ENCODE measurements at places on chromosomes 12 and 14.

DNA sequence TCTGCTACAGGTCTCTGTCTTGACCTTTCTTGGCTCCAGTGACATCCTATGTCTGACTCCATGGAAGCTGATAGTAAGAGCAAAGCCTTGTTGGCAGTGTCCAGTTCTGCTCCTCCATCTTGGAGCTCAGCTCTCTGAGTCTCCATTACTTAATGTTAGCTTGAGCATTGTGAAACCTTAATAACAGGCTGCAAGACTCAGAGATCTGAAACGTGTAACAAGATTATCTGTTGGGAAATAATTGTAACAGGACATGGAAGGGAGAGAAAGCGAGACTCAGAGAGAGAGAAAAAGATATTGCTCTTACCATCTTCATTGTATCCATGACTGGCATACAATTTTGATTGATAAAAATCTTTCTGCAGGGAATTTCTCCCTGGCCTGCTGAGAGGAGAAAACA, 1365.7 kb downstream of the AACS start:
- no peak for DNase-seq

- no peak for DNase-seq
Observed at GRCh38 chr12:106109168-106109910, 29.4 kb downstream of the NUAK1 start.

DNA sequence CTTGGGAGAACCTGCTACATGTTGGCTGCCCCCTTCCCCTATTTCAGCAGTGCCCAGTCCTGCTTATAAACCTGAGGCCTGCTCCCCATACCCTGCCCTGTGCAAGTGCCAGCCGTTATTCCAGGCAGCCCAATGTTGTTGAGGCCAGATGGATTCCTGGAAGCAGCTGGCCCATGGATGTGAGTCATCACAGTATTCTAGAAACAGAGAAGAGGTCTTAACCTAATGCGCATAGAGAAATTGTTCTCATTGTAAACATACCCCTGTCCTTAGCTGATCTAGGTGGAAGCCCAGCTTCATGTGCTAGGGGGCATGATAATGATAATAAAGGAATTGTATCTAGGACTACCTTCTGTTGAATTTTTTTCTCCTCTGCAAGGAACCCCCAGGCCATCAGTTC, 69.7 kb downstream of the TSPAN11 start:
- no peak for DNase-seq

DNA sequence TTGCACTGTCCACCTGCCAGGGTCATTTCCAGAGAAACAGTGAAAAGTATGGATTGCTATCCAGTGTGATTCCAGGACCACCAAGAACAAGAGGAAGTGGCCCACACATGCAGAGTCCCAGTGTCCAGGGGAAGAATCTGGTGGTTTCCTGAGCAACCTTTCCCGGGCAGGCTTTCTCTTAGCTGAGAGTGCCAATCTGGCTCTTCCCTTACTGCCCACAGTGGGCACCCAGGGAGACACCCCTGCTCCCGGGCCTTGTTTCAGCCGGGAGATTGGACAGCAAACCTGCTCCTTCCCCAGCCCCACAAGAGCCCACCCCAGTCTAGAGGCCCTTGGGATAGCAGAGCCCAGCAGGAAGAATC, 62.1 kb downstream of the VWF start:
- no peak for DNase-seq

DNA sequence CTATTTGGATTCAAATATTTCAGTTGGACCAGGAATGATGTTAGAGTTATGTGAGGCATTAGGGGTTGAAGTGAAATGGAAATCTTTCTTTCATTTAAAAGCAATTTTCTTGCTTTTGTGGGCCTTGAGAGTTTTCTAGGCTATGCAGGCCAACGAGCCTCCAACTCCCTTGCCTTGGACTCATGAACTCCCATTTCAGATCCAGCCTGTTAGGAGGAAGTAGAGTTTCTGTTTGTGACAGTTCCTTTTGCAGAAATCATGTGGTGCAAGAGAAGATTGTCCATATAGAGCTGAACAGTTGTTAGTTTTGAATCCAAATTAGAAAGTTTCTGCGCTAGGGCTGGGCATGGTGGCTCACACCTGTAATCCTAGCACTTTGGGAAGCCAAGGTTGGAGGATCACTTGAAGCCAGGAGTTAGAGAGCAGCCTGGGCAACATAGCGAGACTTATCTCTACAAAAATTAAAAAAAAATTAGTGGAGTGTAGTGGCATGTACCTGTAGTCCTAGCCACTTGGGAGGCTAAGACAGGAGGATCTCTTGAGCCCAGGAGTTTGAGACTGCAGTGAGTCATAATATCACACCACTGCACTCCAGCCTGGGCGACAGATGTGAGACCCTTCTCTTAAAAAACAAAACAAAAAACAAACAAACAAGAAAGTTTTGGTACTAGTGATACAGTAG, 47.3 kb upstream of the MED13L start:
- DNase-seq: no peak

GRCh38 chr14:40374221-40374620, 942.0 kb upstream of the FBXO33 start:
- DNase-seq: no peak

DNA sequence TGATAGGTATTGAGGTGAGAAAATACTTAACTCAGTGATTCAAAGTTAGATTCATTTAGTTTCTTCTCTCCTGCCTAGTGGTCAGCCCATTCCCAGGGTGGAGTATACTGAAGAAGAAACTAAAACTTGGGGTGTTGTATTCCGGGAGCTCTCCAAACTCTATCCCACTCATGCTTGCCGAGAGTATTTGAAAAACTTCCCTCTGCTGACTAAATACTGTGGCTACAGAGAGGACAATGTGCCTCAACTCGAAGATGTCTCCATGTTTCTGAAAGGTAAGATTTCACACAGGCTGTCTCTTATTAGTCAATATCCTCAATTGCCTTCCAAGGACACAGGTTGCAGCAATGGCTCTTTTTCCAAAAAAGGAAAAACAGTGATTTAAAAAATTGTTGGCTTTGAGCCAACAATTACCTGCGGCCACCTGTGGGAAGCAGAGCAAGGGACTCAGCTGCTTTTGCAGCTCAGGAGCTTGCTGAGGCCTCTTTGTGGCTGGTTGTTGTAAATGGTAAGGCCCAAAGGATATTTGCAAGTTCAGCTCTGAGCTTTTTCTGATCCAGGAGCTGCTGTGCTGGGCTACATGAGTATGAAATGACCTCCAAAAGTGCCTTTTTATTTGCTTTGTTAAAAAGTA, 33.9 kb downstream of the TPH2 start:
- DNase-seq: no peak

DNA sequence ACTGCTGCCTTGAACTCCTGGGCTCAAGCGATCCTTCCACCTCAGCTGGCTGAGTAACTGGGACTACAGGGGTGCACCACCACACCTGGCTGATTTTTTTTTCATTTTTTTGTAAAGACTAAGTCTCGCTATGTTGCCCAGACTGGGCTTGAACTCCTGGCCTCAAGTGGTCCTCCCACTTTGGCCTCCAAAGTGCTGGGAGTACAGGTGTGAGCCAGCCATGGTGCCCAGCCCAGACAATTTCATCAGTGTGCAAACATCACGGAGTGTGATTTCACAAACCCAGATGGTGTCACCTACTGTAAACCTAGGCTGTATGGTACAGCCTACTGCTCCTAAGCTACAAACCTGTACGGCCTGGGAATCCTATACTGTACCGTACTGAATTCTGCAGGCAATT, 6.9 kb upstream of the BCL7A start:
- no peak for DNase-seq

DNA sequence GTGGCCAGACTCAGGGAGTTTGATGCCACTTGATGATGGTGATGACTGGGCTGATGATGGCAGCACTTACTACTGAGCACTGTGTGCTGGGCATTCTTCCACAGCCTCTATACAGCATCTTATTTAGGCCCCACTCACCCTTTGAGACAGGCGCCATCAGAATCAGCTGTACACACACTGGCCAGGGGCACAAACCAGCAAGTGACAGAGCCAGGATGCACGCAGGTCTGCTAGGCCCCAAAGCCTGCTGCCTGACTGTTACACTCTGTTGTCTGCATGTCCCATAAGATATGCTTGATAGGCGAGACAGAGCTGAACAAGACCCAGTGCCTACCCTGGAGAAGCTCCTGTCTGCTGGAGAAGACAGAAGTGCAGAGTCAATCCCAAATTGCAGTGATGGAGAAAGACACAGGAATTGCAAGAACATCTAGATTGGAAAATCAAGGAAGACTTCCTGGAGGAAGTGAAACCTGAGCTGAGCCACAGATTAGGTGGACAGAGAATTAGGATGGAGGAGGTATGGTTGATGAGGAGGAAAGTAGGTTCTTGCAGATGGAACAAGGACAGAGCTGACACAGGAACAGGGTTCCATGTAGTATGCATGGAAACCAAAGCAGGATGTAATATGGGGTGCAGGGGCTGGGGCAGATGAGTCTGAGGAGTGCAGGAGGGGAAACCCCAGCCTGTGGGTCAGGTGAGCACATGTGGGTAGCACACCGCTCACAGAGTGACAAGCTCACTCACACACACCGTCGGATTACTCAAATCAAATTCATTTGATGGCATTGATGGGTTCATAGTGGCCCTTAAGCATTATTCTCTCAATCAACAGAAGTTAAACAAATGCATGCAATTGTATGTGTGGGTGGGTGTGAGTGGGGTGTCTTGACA, 117.3 kb downstream of the BEGAIN start:
- DNase-seq: no peak

GRCh38 chr14:97052001-97052400, 254.8 kb downstream of the VRK1 start:
- no peak for DNase-seq

DNA sequence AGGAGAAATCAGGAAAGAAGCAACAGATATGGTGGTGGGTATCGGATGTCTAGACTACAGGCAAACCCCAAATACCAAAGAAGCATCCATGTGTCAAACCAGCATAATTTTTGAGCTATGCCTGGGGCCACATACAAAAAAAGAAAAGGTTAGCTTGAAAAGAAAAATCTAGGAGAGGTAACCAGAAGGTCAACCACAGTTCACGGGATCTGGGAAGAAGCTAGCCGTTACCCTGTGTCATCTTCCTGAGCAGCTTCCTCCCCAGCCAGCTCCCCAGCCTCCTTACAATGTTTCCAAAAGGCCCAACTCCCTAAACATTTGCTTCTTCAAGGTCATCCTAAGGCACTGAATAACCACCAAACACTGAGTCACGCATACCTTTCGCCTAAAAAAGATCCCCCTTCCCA, 3.1 kb downstream of the SINHCAF start:
- DNase-seq: no peak

DNA sequence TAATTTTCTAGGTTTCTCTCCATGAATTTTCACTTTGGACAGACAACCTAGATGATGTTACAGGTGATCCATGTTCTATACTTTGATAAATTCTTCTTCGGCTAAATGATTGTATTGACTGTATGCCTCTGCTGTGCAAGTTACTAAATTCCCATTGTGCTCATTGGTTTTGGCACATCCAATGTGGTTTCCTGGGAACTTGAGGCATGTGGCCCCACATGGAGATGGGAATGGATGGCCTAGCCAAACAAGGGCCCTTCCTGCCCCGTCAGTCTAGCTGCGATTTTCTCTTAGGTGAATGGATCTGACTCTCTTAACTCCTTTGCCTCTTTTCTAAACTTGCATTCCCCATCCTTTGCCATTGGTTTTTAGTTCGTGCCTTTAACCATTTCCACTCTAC, 186.2 kb downstream of the PELI2 start:
- DNase-seq: no peak
